Anterior cingulate cortex (tissue), 58 donors: ENCODE measurements at places on chromosomes 1 and 21.

GRCh38 chr1:37533317-37534093, 18.9 kb upstream of the MEAF6 start:
- no peak for DNase-seq

DNA sequence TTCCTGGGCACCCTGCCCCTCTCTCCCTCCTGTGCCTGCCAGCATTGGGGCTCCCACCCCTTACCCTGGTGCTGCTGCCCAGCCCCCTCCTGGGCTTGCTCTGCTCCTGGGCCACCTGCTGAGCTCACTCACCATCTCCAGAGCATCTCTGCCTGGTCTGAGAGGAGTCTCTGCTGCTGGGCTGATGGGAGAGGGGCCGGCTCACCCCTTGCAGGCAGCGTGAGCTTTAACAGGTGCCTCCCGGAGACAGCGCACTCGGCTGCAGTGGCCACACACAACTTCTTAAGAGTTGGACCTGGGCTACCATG, 721.7 kb downstream of the MATN1 start:
- no peak for DNase-seq

GRCh38 chr21:16194095-16194787, 464.5 kb downstream of the USP25 start:
- DNase-seq = peak; percentile 77

- DNase-seq = no peak
Measured at GRCh38 chr1:46812996-46813857, 14.4 kb downstream of the CYP4B1 start.

GRCh38 chr1:5481889-5482288, 510.3 kb downstream of the NPHP4 start:
- no peak for DNase-seq

GRCh38 chr1:112011202-112011601, 21.7 kb upstream of the KCND3 start:
- no peak for DNase-seq

DNA sequence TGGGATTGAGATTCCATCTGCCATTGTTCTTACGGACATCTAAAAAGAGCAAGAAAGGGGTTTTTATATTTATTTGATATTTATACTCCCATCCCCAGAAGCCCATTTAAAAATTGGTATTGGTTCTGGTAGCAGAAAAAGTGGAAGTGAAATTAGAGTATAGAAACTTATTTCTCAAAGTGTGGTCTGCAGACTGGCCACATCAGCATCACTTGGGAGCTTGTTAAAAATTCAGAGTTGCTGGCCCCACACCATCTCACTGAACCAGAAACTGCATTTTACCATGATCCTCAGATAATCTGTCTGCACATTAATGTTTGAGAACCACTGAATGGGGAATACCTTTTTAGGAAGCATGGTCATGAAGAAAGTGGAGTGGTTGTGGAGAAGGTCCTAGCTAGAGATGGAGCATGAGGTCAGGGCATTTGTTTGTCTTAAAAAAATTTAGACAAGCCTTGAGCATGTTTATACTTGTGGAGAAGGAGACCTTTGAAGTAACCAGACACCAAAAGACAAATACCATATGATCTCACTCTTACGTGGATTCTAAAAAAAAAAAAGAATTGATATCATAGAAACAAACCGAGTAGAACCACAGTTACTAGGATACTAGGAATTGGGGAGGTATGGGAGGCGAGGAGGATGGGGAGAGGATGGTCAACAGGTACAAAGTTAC, 116.3 kb downstream of the ST6GALNAC3 start:
- DNase-seq = no peak

- no peak for DNase-seq
Measured at GRCh38 chr1:113780374-113781146, 21.3 kb upstream of the PHTF1 start.

DNA sequence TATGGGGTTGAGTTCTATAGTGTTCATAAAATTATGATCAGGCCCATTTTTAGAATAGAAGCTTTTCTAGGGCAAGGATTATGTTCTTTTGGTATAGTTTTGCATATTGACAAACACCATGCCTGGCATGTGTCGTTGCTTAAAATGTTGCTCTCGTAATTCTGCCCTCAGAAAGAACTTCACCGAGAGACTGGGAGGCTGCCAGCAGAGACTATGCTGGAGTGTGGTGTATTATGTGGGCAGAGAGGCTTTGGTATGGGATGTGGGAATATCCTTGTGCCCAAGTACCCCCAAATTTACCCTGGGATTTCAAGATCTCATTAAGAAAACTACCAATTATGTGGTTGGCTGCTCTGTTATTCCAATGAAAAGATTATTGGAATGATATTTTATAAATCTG, 27.9 kb downstream of the PGM1 start:
- no peak for DNase-seq

- no peak for DNase-seq
Measured at GRCh38 chr1:27471477-27471876, 18.5 kb downstream of the WASF2 start.

GRCh38 chr1:18463984-18464664, 16.6 kb upstream of the KLHDC7A start:
- DNase-seq = no peak

DNA sequence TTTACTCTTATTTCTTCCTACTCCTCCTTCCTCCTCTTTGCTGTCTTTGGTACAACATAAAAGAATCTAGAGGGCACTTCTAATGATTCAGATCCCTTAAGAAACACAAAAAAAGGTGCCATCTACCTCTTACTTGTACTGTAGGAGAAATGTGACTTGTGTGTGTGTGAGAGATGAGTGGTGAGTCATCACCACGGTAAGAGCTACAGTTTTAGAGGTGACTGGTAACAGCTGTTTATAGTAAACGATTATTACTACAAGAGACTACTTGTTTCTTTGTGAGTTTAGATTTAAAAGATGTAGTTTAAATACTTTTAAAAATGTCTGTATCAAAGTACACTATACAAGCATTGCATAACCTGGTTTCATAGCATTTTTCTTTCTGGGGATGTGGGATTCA, 40.4 kb downstream of the SLC35D1 start:
- no peak for DNase-seq
